ENCODE measurements at places on chromosomes 12 and 14.
A peak's percentile ranks its signal among the peaks of the same experiment; 100 is the strongest.

DNA sequence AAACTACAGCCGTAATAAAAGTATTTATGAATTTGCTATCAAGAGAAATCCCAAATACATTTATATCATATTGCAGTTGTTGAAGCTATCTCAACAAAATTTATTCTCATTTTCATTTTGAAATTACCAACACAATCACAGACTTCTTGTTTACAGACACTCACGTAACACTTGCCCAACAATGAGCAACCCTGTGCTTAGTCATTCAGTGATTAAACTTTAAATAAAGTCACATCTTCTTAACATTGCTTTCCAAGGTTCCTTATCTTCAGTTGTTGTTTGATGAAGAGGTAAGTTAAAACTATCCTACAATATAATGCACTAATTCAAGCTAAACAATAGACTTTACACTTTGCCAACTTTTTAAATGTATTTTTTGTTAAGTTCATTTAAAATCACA lies 601.8 kb downstream of the SLC16A7 start:
- no peaks in the 10 kb centered on the region for H3K4me1 ChIP-seq
- no peaks in the 10 kb centered on the region for H3K36me3 ChIP-seq
- H3K27me3 ChIP-seq, result no peaks in the 10 kb centered on the region
- H3K27ac ChIP-seq, result no peak overlapping the region
- DNase-seq, result no peak

GRCh38 chr12:15253990-15254389 lies 32.8 kb upstream of the RERG start:
- no peak for DNase-seq
- H3K27ac ChIP-seq, result no peak overlapping the region
- no peaks in the 10 kb centered on the region for H3K4me1 ChIP-seq

DNA sequence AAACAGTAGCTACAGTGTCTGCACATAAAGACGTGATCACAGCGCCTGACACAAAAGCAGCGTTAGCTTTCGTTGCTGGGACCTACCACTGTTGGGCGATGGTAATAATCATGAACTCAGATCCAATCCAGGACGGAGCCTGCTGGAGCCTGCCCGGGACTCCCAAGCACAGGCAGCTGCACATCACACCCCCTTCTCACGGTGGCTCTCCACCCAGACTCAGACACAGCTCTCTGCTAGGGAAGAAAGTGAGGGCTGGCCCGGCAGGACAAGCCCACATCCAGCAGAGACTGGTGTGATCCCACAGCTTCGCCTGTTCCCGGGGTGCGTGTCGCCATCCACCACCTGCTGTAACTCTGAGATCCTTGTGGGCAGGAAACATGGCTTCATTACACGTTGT lies 49.9 kb upstream of the FOXN3 start:
- H3K27ac ChIP-seq, result peak overlapping the region; percentile 74
- no peaks in the 10 kb centered on the region for H3K36me3 ChIP-seq
- H3K27me3 ChIP-seq, result no peaks in the 10 kb centered on the region
- peak; percentile 73 for DNase-seq
- H3K4me3 ChIP-seq, result no peak overlapping the region

- no peak overlapping the region for H3K27ac ChIP-seq
- no peaks in the 10 kb centered on the region for H3K4me1 ChIP-seq
- no peak for DNase-seq
- H3K27me3 ChIP-seq, result no peaks in the 10 kb centered on the region
- H3K4me3 ChIP-seq, result no peak overlapping the region
These were observed 979.4 kb downstream of the GALC start for GRCh38 chr14:87013583-87013982.

- H3K36me3 ChIP-seq, result no peaks in the 10 kb centered on the region
- peak; percentile 61 for DNase-seq
- H3K4me3 ChIP-seq, result peak within 1 kb of the TSS; percentile 57
- H3K4me1 ChIP-seq, result peaks cover 64% of the 10 kb centered on the region
- no peaks in the 10 kb centered on the region for H3K27me3 ChIP-seq
These were observed at the start of gene GPR65 for GRCh38 chr14:88005050-88005481. TSS of gene GPR65 (plus strand) at chr14:88005135. CDS start at chr14:88010848, 5,713 bp downstream.

DNA sequence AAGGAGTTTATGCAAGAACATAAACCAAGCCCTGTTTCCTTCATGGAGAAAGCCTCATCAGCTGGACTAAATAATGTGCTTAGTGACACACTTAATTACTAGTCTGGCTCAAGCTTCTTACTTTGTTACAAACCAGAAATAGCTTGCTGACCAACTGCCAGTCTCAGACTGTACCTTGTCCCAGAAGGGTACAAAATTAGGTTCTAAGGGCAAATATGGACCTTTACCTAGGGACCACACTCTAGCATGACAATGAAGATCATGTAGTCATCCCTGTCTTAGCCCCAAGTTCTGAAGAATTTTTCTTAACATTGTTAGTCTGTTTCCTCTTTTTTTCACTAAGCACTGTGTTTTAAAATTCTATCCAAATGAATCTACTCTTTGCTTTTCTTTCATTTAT lies 2.2 kb downstream of the AMN1 start:
- H3K27me3 ChIP-seq, result no peaks in the 10 kb centered on the region
- H3K27ac ChIP-seq, result peak overlapping the region; percentile 29
- no peak for DNase-seq
- peaks cover 29% of the 10 kb centered on the region for H3K4me1 ChIP-seq
- H3K4me3 ChIP-seq, result no peak overlapping the region
- no peaks in the 10 kb centered on the region for H3K36me3 ChIP-seq

- H3K36me3 ChIP-seq, result no peaks in the 10 kb centered on the region
- DNase-seq, result no peak
- H3K4me3 ChIP-seq, result no peak overlapping the region
- no peaks in the 10 kb centered on the region for H3K4me1 ChIP-seq
- no peaks in the 10 kb centered on the region for H3K27me3 ChIP-seq
These were observed 54.1 kb upstream of the GNG2 start for GRCh38 chr14:51806026-51807023.

- no peak within 1 kb of the TSS for H3K27ac ChIP-seq
- no peak within 1 kb of the TSS for H3K4me3 ChIP-seq
- no peaks in the 10 kb centered on the region for H3K4me1 ChIP-seq
- DNase-seq, result no peak
- H3K27me3 ChIP-seq, result peaks cover 9% of the 10 kb centered on the region
These were observed at the start of gene NR1H4 for GRCh38 chr12:100473716-100474150. TSS of gene NR1H4 (plus strand) at chr12:100473866. CDS start at chr12:100493324, 19,458 bp downstream.

DNA sequence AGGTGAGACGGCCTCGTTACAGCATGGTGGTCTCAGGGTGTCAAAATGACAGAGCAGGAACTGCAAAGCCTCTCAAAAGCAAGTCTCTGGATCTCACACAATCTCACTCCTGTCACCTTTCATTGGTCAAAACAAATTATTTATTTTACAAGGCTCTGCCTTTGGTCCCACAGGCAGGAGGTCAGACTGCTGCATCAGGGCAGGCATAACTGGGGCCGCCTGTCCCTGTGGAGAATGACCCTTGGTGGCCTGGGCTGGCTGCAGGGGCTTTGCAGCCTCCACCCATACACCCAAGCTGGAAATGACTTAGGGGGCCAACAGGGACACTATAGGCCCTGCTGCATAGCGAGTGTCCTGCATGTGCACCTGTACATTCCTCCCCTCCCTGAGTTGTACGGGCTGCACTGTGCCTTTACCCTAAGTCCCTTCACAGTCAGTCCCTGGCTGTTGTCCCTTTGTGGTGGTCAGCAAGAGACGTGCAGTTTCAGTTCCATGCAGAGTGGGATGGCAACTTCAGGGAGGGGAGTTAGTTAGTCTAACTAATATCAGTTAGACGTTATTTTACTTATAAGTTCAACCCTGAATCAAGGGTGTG lies 28.1 kb downstream of the PEX5 start:
- no peak overlapping the region for H3K4me3 ChIP-seq
- no peaks in the 10 kb centered on the region for H3K27me3 ChIP-seq
- no peak overlapping the region for H3K27ac ChIP-seq
- no peak for DNase-seq
- peaks cover 2% of the 10 kb centered on the region for H3K36me3 ChIP-seq

DNA sequence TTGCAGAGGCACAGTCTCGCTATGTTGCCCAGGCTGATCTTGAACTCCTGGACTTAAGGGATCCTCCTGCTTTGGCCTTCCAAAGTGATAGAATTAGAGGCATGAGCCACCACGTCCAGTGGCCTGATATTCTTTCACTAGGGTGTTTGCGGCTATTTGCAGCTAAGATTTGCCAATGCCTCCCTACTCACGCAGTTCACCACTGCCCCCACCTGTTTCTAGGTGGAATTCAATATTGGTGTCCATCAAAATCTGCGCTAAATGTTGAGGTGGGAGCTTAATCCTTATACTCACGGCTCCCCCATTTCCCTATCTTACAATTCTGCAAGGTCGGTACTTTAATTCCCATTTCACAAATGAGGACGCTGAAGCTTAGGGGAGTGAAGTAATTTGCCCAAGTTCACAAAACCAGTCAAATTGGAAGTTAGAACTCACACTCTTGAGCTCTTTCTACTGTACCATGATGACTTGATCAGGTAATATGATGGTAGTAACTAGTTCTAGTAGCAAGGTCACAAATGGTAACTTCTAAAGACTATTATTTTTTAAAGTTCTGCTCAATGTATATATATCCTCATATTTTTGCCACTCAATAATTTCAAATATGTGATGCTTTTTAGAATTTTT lies 22.1 kb upstream of the LRRC9 start:
- no peak overlapping the region for H3K4me3 ChIP-seq
- H3K27ac ChIP-seq, result no peak overlapping the region
- no peaks in the 10 kb centered on the region for H3K4me1 ChIP-seq
- no peak for DNase-seq

Measured in DND-41 (cell line).